T-helper 2 cell (primary cell): ENCODE measurements at places on chromosomes 7 and 10.

DNA sequence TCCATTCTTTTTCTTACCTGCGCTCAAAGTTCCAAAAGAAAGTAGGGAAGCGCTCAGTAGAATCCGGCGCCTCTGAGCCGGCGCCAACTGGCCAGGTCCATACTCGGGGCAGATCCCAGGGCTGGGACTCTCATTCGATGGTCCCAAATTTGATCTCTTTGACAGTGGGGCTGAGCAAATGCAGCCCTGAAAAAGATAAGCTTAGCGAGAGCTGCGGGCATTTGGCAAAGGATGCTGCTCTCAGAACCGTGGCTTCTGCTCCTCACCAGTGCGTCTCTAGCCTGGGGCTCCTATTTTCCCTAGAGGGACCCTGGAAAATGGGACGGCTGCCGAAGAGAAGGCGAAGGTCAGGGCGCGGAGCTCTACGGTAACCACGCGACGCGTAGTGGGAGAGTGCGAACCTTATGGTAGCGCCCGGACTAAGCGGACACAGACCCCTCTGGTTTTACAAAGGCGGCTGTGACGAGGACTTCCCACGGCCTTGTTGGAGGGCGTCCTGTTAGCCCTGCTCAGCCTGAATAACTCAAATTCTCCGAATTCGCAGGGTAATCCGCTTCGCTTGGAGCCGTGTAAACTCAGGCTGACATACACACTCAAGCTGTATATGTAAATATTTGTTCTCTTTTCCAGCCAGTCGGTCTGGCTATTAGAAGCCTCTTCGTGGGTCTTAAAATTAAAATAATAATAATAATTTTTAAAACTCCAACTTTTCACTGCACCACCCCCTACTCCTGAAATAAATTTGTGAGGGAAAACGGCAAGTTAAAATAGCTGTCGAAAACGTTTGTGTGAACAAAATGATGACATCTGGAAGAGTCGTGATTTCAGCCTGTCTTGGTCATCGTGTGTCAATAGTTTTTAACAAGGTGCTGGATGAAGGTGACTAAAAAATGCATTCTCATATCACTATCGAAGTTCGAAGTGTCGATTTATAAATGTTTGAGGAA is 869 bp upstream of the TBX20 start:
- no peak for DNase-seq

DNA sequence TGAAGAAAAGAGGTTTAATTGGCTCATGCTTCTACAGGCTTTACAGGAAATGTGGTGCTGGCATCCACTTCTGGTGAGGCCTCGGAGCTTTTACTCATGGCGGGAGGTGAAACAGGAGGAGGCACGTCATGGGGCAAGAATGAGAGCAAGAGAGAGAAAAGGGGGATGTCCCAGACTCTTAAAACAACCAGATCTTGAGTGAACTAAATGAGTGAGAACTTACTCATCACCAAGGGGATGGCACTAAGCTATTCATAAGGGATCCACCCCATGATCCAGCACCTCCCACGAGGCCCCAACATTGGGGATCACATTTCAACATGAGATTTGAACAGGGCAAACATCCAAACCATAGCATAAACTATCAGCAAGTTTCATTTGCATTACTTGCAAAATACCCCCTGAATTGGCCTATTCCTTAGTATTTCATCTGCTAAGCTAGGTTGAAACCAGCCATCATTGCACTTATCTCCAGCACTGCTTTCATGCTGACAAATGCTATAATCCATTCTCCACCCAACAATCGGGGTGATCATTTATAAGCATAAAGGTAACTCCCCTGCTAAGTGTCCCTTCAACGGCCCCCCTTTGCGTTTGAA is 179.0 kb downstream of the NOC3L start:
- no peak for DNase-seq

DNA sequence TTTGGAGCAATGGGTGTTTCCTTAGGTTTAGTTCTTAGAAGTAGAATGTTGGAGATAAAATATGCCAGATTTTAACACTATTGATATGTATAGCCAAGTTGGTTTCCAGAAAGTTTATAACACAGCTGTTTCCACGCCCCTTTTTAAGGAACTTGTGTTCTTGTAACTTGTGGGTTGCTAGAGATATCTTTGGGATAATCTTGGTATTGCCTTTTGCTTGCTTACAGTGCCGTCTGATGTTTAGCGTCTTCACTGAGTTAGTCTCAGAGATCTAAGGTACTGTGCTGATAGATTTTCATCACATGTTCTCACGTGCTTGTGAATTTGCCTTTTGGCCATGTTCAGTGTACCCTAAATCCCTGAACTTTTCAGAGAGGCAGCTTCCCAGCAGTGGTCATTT is 12.4 kb downstream of the TMEM248 start:
- no peak for DNase-seq

DNA sequence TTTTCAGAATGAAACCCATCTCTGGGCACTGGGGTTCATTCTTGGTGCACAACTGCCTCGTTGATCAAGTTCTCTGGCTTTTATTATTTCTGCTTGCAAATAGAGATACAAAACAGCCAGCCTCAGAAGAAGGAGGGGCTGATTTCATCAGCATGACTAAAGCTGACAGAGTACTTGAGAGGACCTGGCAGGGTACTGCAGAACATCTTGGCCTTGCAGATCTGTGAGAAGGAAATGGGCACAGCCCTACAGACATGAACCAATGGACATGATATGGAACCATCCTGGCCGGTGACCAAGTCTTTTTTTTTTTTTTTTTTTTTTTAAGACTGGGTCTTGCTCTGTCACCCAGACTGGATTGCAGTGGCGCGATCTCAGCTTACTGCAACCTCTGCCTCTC is 240.6 kb downstream of the VTI1A start:
- DNase-seq: no peak

- no peak for DNase-seq
Observed at GRCh38 chr7:16021851-16022250, 335.4 kb upstream of the MEOX2 start.

DNA sequence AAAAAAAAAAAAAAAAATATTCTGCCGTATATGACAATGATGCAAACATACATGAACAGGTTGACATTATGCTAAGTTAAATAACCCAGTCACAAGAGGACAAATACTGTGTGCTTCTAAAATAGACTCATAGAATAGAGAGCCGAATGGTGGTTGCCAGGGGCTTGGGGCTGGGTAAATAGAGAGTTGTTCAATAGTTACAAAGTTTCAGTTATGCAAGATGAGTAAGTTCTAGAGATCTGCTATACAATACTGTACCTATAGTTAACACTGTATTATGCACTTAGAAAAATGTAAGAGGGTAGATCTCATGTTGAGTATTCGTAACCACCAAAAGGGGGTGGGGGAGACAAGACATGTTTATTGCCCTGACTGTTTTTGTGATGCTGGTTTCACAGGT is 77.1 kb upstream of the GNAI1 start:
- no peak for DNase-seq

DNA sequence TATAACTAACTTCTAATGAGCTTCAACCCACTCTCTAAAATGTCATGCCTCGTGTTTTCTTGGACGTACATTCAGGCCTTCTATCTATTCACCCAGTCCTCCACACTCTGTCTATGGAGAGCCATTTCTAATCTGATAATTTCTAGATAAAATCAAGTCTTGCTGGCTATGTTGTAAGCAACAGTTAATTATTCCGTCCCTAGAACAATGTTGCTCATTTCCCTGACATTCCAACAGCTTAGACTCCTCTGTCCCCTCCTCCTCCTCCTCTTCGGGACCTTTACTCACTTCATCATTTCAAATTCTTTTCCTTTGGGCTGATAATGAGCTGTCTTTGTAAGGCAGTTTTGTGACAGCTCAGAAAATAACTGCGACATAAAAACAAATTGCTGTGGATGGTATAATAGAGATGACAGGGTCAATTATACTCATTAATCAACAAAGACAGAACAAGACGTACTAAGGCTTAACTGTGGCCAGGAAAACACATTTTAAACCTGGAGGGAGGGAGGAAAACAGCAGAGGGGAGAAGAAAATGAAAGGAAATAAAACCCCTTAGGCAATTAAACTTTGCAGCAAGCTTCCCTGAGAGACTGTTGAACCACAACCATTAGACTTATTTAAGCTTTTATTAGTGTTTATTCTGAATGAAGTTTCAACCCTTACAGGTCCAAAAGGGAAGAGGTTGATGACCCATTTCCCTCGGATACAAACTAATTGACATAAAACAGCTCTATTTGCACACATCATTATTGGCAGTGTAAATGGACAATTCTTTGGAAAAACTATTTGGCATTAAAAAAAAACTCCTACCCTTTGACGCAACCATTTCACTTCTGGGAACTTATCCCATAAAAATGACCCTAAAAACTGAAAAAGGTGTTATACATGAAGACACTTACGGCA is 179.1 kb downstream of the SFMBT2 start:
- no peak for DNase-seq

DNA sequence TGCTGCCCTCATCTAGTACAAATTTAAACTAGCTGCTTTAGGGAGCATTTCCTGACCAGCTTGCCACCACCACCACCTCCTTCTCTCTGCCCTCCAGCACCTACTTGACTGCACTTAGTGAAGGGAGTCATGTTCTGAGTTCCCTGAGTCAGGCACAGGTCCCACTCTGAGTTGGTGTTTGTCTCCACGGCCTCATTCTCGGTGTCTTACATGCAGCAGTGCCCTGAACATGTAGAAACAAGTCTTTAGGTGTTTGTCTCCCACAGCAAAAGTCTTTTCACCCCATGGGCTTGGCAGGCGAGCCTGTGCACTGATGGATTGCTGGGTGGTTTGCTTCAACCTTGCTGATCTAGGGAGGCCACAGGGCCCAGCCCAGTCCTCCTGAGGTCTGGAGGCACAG is 16.9 kb downstream of the TSPAN14 start:
- DNase-seq: no peak

DNA sequence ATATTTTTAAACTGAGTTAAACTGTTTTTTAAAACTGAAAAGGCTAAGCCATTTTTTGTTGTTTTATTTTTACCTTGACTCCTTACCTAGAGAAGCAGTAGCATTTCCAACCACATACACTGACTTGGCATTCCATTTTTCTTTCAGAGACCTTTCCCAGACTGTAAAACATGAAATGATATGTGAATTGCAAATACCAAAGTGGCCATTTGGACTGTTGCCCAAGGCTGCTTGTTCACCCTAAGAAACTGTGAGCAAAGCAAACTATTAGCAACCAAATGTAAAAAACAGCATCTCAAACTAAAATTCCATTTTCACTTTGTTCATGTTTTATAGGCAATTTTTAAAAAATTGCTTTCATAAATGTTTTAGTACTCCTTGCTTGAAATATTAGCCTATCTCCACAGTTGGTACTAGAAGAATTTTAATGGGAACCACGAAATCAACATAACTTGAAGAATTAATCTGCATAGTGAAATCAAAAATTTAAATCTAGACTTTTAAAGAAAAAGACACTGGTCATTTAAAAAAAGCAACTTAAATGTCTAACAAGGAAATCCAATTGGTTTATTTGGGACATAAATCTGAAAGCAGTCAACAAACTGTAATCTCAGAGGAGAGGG is 10.8 kb downstream of the UROS start:
- no peak for DNase-seq

GRCh38 chr7:44698046-44698580 is 50.5 kb upstream of the ZMIZ2 start:
- DNase-seq: no peak

GRCh38 chr7:28793381-28794085 is 164.6 kb downstream of the TRIL start:
- DNase-seq: no peak

DNA sequence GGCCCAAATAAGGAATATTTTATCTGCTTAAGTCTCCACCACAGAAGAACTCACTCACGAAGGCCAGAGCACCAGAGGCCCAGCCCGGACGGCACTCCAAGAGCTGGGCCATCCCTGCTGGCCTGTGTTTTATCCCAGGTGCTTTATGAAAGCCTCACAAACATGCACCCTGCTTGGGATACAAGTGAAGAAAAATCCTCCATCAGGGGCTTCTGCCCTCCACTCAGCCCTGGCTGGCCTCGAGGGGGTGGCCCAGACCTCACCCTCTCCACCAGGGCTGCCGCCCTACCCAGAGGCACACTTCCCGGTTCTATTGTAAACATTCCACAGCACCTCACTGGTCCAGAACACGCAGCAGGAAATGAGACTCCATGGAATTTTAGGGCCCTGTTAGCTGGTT is 19.8 kb upstream of the DNAAF5 start:
- no peak for DNase-seq

DNA sequence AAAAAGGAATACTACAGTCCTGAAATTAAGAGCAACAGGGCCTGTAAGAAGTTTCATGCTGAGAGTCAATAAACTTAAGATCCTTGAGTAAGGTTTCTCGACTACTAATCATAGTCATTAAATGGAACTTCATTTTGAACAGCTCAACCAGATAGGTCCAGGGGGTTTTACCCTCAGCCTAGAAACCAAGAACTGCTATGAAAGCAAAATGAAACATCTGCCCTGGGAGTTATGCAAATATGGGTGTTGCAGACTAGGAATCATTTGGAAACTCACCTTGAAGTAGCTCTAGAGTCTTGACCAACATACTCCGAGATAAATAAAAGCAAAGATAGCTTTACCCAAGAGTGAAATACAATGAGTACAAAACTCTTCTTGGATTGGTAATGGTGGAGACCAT is 128.0 kb downstream of the HGF start:
- DNase-seq: no peak

GRCh38 chr10:94103801-94104221 is 110.1 kb downstream of the PLCE1 start:
- no peak for DNase-seq

DNA sequence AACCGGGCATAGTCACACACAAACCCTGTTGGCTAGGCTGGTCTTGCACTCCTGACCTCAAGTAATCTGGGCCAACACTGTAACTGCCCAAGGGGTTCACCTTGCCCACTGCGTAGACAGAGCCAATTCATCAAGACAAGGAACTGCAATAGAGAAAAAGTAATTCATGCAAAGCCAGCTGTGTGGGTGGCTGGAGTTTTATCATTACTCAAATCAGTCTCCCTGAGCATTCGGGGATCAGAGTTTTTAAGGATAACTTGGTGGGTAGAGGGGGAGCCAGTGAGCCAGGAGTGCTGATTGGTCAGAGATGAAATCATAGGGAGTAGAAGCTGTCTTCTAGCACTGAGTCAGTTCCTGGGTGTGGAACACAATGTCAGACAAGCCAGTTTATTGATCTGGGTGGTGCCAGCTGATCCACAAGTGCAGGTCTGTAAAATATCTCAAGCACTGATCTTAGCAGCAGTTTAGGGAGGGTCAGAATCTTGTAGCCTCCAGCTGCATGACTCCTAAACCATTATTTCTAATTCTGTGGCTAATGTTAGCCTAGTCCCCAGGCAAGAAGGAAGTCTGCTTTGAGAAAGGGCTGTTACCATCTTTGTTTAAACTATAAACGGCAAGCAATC is 15.6 kb upstream of the FXYD4 start:
- DNase-seq: no peak

DNA sequence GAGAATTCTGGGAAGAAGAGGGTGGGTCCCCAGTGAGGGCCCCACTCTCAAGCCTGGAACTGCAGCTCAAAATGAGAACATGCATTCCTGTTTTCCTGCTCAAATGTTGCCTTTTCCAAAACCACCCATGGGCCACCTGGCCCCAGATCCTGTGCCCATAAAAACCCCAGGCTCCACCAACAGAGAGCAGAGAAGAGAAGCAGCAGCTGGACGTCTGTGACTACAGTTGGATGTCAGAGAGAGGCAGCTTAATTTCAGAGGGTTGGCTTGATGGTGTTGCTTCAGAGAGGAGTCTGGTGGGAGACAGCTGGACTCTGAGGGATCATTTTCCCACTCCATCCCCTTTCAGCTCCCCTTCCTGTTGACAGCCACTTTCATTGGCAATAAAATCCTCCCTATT is 256.4 kb downstream of the FZD1 start:
- no peak for DNase-seq

GRCh38 chr10:13291821-13292773 is 7.8 kb downstream of the PHYH start:
- DNase-seq: no peak

GRCh38 chr10:14761372-14761771 is 13.3 kb downstream of the FAM107B start:
- no peak for DNase-seq
